ENCODE measurements at places on chromosomes 12 and 14. TPM values are rescaled to one million over a fixed set of nuclear protein-coding genes. Genes with fewer than 3 reads are reported as not detected.

SYT1 gene
- polyA plus RNA-seq, result 0.19 TPM

LRRIQ1 gene
- polyA plus RNA-seq, result 2.0 TPM

SMAGP gene
- polyA plus RNA-seq, result 4.9 TPM

DCAF4 gene
- 7.8 TPM for polyA plus RNA-seq

HCAR1 gene
- 0.11 TPM for polyA plus RNA-seq

VEZT gene
- polyA plus RNA-seq, result 14.9 TPM

CYP27B1 gene
- polyA plus RNA-seq, result 3.3 TPM

EML5 gene
- 1.4 TPM for polyA plus RNA-seq

HOXC4 gene
- polyA plus RNA-seq, result 0.27 TPM

AICDA gene
- polyA plus RNA-seq, result not detected

SERPINA4 gene
- 119 TPM for polyA plus RNA-seq

RPAP3 gene
- polyA plus RNA-seq, result 8.8 TPM

PMCH gene
- not detected for polyA plus RNA-seq

TAS2R14 gene
- 1.5 TPM for polyA plus RNA-seq

SIX4 gene
- polyA plus RNA-seq, result 0.65 TPM

ASPG gene
- 0.68 TPM for polyA plus RNA-seq

METTL1 gene
- polyA plus RNA-seq, result 55.9 TPM

NOVA1 gene
- 6.0 TPM for polyA plus RNA-seq

KRT83 gene
- not detected for polyA plus RNA-seq

KRT75 gene
- polyA plus RNA-seq, result not detected

SYNE2 gene
- polyA plus RNA-seq, result 46.4 TPM

SLC7A8 gene
- 70.8 TPM for polyA plus RNA-seq

PAX9 gene
- polyA plus RNA-seq, result 0.04 TPM

PLBD1 gene
- polyA plus RNA-seq, result 3.2 TPM

All from pancreas (tissue), 10 donors.